ENCODE measurements at places on chromosomes 16 and 17.

DNA sequence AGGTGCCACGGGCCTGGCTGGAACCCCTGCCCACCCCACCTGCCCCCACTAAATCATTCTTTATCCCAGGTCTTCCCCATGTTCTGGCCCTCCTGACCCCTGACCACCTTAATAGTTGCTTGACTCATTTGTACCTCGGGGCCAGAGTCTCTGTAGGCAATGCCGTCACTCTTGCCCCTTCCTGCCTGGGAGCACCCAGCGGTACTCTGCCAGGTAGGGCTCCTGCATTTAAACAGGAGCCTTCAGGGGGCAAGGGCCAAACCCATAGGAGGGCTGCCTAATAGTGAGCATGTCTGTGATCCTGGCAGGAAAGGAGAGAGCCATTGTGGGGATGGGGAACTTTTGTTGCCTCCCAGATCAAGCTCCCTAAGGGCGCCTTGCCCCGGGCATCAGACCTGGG, 8.8 kb upstream of the ITGA3 start:
- no peak for DNase-seq

DNA sequence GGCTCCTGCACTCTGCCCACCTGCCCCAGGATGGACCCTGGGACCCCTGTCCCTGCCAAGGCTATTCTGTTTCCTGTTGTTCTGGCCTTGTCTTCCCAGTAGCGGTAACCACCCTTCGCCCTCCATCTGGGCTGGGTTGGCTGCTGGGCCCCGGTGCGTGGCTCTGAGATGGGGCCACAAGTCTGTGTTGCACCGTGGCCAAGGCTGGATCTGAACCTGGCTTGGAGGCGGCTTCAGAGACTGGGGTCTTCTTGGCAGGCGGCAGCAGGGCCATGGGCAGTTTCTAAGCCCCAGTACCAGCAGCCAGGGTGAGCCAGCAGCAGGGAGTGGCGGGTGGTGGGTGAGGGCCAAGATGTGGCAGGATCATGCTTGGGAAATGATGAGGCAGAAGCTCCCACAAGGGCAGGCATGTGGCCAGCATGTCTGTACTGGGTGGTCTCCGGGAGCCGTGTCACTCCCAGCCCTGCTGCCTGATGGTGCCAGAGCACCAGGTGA, 12.6 kb downstream of the MAP2K3 start:
- DNase-seq = no peak

GRCh38 chr17:55063885-55064874, 95.6 kb downstream of the STXBP4 start:
- DNase-seq = no peak

GRCh38 chr16:82864332-82865040, 237.7 kb downstream of the CDH13 start:
- no peak for DNase-seq

DNA sequence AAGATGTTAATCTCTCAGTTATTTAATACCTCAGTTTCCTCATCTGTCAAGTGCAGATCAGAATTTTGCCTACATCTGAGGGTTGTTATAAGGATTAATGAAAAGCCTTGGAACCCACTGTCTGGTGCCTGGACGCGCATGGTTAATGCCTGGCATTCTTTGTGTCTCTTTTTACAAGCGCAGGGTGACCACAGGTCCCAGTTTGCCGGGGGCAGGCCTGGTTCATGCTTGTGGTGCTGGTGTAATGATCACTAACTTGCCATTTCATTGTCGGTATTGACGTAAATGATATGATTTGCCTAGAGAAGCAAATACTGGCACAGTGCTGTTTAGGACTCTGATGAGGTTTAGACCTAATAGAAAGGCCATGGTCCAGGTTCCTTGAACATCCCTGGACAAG, 23.1 kb downstream of the MRC2 start:
- no peak for DNase-seq

GRCh38 chr17:66975614-66976378, 11.3 kb downstream of the CACNG4 start:
- no peak for DNase-seq

DNA sequence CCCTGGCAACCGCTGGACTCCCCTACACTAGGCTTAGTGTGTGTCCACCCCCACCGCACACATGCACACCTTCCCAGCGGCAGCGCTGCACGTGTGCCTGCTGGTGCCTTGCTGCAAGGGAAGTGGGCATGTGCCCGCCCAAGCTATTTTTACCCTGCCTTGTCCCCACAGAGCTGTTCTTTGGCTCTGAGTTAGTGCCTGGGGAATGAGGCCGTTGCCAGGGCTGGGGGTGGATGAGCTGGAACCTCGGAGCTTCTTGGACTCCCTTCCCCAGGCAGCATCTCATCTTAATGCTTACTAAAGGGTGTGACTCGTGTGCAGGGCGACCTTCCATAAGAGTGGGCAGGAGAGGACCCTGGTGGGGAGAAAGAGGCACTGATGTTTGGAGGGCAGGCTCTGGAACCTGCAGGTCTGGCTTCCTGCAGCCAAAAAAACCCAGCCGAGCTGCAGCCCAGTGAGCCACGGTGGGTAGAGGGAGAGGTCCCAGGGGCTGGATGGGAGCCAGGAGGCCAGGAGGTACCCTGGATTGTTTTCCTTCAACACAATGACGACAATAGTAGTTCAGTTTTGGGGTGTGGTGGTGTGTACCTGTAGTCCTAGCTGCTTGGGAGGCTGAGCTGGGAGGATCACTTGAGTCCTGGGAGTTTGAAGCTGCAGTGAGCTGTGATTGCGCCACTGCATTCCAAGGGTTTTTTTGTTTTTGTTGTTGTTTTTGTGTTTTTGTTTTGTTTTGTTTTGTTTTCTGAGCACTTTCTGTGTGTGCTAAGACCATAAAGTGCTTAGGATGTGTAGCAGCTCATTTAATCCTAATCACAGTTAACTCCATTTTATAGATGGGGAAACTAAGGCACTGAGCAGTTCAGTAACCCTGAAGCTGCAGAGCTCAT, 119.1 kb downstream of the RAB11FIP4 start:
- DNase-seq = peak; percentile 58

DNA sequence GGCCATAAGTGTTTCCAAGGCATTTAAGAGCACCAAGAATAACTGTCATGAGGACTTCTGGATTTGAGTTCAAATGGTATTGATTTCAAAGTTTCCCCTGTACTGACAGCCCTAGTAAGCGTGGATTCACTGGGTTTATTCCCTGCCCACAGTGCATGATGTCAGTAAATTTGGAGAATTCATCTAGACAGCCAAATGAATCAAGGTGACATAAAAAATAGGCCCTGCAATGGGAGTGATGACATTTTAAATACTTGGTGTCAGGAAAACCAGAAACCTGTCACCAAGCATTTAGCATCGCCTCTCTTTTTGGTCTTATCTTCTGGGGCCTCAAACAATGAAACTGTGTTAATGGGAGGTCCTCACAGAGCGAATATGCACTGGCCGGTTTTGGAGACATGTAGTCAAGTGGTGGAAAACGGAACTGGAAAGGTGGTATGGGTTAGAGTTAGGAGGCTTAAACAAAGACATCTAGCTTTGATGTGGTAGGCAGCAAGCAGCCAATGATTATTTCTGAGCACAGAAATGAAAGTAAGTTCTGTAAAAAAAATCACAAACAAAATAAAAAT, 29.1 kb downstream of the COG4 start:
- no peak for DNase-seq

DNA sequence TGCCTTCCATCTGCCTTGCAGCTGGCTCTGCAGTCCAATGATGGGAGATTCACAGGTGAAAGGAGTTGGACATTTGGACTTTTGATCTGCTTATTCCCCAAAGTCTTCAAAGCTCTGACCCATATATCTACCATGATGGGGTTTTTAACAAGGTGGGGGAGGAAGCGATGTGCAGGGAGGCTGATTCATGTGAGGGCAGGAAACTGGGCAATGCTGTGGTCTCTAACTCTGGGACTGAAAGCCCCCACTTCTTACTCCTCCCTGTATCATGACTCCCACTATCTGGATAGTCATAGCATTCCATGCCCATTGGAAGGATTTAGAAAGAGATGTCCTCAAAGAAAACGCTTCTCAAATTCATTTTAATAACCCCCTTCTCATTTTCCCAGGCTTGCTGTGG, 16.3 kb downstream of the HOXB1 start:
- DNase-seq = no peak

DNA sequence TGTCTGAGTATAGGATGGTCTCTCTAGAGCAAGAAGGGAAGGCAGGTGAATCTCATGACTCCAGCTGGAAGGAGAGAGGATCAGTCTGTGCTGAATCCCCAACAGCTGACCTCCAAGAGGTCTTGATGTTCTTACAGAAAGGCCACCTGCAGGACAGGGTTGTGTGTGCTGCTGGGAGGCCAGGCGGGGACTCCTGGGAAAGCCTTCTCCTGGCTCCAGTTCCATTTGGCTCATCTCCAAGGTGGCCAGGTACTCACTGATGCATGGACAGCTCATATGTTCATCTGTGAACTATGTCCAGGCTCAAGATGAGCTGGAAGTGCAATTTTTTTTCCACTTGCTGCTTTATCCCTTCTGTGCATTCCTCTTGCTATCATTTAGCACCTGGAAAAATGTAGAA, 730.2 kb upstream of the RBFOX1 start:
- DNase-seq = no peak

DNA sequence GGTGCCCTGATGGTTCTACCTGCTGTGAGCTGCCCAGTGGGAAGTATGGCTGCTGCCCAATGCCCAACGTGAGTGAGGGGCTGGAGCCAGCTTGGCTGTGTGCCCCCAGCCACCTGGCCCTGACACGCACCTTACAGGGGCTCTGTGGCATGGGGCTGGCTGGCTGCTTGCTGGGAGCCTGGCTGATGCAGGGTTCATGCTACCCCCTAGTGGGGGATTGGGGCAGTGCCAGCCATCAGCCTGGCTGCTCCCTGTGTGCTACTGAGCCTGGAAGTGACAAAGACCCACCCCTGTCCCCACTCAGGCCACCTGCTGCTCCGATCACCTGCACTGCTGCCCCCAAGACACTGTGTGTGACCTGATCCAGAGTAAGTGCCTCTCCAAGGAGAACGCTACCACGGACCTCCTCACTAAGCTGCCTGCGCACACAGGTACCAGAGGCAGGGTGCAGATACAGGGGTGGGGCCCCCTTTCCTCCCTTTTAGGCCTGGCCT, 5.7 kb downstream of the GRN start:
- peak; percentile 81 for DNase-seq

DNA sequence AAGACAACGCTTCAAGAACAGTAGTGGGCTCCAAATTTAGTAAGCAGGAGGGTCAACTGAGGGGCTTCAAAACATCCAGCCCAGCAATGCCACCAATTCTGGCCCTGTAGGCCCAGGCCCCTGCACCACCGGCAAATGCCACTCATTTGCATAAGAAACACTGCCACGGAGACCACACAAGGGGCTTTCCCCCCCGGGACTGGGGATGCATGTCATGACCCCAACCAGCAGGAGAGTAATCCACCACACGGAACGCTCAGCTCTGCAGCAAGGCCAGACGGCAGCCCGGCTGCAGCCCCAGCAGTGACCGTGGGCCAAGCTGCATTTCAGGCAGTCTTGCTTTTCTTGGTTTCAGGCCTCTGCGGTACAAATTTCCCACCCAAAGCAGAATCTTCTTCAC, 14.1 kb downstream of the TMEM11 start:
- no peak for DNase-seq

All from CD8-positive, alpha-beta T cell (primary cell).